GM23248 (cell line): ENCODE measurements at places on chromosomes 12 and 14. TPM values are rescaled to one million over a fixed set of nuclear protein-coding genes. Genes with fewer than 3 reads are reported as not detected.

GRCh38 chr12:70264067-70264867, 21.0 kb downstream of the CNOT2 start:
- no peak for DNase-seq

DNA sequence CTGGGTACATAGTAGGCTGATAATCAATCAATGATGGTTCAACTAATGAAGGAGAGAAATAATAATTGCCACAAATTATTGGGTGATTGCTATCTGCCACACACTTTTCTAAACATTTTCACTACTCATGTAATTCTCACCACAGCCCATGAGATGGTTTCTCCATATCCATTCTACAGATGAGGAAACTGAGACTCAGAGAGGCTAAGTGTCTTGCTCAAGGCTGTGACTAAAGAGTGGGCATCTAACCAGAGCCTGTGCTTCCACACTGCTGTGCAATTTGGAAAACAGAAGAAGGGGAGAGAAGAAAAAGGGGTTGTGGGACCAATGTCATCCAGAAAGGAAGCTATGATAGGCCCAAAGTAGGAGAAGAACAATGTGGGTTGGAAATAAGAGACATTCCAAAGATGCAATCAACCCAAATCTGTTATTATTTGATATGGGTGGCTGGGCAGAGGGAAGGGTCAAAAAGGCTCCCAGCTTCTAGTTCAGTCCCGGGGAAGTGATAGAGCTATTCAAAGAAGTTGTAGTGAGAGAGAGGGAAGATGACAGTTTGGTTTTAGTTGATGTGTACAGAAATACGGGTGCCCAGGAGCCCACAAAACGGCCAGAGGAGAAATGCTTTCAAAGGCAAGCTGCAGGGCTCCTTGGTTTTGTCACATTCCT, 483 bp upstream of the NR1H4 start:
- DNase-seq: no peak

DNA sequence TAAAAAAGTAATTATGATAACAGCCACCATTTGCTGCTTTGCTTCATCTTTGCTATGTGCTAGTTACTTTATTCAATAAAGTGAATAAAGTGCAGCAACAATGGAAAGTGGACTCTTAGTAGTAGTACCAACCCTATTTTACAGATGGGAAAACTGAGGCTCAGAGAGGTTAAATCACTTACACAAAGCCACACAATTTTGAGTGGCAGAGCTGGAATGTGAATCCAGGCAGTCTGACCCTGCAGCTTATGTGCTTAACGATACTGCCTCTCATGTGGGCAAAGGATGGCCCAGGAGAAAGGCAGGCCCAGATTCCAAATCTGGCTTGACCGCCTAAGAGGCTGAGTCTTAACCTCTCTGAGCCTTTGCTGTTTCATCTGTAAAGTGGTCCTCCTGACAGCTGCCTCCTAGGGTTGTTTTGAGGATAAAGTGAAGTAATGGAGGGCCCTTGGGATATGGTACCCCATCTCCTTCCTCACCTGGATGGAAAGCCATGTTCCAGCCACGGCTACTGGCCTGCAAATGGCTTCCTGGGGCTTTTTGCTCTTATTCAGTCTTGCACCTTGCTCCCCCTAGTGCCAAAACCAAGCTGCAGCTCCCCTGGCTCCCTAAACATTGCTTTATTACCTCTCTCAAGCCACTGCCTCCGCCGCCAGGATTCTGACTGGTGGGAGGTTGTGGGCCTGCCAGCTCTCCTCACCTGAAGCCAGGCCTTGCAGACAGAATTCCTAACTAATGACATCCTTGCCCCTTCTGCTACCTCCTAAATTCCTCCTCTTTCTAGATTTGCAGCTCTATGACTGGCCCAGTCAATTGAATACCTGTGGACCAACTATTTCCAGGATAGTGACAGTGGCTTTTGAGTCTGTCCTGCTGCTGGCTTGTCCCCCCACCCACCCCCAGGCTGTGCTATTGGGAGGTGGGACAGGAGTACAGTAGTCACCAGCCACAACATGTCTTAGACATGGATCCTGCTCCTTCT, 283.3 kb upstream of the PWP1 start:
- DNase-seq: peak; percentile 78

DNA sequence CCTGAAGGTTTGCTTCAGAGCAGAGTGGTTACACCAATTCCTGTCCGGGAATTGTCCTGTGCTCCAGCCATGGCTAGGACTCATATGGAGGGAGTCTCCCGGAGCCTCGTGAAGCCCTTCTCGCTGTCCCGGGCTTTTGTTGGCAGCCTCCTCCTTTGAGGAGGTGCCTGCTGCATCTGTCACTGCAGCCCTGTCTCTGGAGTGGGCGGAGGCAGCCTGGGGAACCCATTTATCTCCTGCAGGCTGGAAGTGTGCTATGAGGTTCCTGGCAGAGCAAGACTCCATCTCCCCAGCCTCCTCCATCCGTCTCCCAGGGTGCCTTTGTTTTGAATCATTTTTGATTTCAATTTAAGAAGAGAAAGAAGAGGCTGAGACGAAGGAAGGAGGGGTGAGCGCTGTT, 355.3 kb downstream of the GLT1D1 start:
- no peak for DNase-seq

DNA sequence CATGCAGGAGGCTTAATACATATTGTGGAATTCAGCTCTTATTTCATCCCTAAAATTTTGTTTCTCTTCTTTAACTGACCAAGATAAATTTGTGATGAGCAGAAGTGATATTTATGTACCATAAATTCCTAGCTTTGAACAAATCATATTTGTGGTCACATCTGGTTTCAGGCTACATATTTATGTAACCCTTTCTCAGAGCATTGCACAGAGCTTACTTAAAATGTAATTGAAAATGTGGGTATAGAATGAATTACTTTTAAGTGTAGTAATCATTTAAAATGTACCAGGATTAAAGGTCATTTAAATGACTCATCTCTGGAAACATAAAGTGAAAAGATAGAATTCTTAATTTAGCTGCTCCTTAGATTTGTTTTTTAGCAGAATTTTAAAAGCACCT, 129.9 kb upstream of the FRMD6 start:
- peak; percentile 57 for DNase-seq

DNA sequence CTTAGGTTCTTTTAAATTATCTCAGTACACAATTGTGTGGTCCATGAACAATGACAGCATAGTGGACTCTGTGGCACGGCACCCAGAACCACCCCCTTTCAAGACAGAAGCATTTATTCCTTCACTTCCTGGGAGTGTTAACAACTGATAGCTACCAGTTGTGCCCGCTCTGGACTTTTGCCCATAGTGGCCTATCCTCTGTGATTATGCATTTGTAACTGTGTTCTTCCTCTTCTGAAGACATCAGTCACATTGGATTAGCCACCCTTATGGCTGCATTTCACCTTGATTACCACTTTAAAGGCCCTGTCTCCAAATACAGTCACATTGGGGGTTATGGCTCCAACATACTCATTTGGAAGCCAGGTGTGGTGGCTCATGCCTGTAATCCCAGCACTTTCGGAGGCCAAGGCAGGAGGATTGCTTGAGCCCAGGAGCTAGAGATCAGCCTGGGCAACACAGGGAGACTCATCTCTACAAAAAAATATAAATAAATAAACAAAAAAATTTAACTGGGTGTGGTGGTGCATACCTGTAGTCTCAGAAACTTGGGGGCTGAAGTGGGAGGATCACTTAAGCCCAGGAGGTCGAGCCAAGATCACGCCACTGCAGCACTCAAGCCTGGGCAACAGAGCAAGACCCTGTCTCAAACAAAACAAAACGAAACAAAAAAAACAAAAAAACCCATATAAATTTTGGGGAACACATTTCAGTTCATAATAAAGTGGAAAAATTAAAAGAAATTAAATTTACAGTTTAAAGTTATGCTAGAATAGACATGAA, 27.6 kb upstream of the PHC1 start:
- DNase-seq: no peak

DNA sequence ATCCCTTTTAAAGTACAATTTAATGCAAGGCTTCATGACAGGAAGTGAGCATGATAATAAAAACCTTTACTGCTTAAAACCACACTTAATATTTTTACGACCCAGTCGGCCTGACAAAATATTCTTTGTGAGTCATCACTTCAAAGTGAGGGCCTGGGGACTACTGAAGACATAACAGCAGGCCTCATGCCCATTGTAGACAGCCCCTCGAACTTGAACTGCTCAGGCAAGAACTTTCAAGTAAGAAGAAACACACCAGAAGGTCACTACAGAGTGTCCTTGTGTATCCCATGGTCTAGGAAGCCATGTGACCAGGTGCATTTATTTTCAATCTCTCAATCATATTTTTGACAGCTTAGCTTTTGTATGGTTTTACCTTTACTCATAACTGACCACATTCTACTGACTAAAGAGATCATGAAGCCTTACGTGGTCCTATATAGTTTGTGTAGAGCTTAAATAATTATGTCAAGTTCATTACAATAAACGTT, 61.4 kb upstream of the MANSC4 start:
- DNase-seq: peak; percentile 15

- DNase-seq: no peak
Observed at GRCh38 chr12:95857799-95858198, 953 bp upstream of the SNRPF start.

- DNase-seq: peak; percentile 100
Observed at GRCh38 chr12:45415393-45415817, 199.5 kb downstream of the ANO6 start.

DNA sequence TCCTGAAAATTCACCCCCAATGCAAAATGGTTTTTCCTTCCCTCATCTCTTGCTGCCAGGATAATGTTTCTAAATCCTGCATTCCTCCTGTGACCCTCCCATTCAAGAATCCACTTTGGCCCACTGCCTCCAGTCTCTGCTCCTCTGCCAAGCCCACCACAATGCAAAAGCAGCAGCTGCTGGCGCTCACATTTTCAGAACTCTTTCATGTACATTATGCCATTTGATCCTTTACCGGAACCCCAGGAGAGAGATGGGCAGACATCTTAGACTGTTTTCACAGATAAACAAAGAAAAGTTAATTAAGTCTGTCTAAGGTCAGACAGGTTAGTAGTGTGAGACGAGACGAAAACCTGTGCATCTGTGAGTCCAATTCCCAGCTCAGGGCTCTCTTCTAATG, 12.9 kb downstream of the LRIG3 start:
- no peak for DNase-seq

- DNase-seq: no peak
Observed at GRCh38 chr12:1769809-1770494, 50.4 kb upstream of the LRTM2 start.

GRCh38 chr12:26783131-26783526, 49.9 kb downstream of the ITPR2 start:
- DNase-seq: no peak

DNA sequence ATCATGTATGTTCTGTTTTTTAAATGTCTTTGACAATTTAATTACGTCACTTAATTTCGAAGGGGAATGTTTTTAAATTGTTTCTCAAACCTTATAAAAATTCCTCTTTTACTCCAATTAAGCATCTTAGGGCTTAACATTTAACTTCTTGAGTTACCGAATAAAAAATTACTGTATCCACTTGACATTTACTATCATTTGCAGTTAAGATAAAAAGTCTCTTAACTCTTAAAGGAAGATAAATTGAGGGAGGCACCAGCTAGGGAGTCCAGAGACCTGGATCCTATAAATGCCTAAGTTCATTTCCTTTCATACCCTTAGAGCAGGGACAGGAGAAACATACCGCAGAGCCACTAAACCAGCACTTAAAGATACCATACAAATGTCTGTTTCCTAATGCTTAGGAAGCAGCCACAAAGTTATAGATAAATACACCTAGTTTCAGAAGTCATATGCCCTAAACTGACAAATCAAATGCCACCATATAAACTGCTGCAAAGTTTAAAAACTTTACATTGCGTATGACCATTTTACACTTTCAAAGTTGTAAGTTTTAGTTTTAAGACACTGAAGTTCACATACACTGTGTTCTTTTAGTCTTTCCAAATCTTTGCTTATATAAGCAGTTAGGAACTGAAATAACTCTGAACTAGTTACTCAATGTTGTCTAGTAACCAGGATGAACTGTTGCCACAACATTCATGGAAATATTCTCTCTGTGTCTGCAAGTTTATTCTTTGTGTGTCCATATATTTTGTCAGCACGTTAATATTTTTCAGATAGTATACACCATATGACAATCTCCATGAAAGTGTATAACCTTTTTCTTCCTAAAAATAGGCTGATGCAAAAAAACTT, 71.2 kb downstream of the GALNT4 start:
- DNase-seq: peak; percentile 86

DNA sequence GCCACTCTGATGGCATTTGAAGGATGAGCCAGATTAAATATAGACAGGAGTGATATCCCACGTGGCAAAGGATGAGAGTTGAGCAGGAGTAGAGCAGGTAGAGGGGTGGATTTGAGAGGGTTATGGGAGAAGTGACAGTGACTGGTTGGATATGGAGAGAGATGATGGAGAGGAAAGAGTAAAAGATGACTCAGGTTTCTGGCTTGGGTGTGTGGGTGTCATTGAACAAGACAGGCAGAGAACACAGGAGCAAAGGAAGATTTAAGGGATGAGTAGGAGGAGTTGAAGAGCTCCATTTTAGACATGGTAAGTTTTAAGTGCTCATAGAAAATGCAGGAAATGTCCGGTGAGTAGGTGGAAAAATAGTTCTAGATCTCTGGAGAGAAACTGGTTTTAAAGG, 136.9 kb downstream of the EGLN3 start:
- DNase-seq: peak; percentile 49

Gene PAWR
- polyA plus RNA-seq: 53.9 and 54.4 TPM in 2 replicates

Gene GPR162
- 0.14 and 0.21 TPM in 2 replicates for polyA plus RNA-seq

Gene SERPINA5
- polyA plus RNA-seq: not detected in 2 replicates

Gene SIX6
- not detected in 2 replicates for polyA plus RNA-seq

Gene AHSA1
- 130 TPM in 2 replicates for polyA plus RNA-seq

Gene CFAP54
- polyA plus RNA-seq: 1.0 and 1.2 TPM in 2 replicates
